ENCODE measurements at places on chromosomes 6 and 20.

DNA sequence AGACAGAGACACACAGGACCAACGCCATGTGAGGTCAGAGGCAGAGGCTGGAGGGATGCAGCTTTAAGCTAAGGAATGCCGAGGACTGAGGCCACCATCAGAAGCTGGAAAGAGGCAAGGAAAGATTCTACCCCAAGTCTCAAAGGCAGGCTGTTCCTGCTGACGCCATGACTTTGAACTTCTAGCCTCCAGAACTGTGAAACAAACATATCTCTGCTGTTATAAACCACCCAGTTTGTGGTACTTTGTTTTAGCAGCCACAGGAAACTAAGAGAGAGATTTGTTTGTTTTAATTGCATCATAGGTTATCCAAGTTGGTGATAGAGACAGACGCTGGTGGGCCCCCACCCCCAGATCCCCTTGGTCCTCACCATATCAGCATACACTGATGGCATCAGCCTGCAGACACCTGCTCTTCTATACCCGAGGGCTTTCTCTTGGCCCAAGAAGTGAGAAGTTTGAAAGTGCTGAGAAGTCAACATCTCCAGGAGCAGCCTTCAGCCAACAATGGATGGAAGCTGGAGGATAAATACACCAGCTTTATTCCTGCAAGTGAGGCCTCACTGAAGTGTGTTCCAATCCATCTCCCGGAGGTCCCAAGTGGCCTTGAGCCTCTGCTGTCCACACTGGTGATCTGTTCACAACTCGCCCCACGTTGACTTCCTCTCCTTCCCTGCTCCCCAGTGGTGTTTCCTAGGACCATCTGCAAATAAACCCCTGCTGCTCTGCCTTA lies 154.7 kb downstream of the BTBD3 start:
- DNase-seq = no peak

DNA sequence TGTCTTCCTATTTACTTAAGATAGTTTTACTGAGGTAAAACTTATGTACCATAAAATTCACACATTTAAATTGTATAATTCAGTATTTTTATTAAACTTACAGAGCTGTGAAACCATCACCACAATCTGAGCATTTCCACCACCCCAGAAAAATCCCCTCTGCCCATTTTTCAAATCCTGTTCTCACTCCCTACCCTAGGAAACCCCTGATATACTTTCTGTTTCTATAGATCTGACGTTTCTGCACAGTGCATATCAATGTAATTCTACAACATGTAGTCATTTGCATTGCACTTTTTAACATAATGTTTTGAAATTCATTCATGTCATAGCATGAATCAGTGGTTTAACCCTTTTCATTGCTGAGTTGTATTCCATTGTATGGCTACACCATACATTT lies 96.7 kb upstream of the OPRM1 start:
- no peak for DNase-seq

- no peak for DNase-seq
These were observed 14.4 kb upstream of the HLA-DQA1 start for GRCh38 chr6:32622545-32623401.

GRCh38 chr6:124520514-124520913 lies 441.7 kb upstream of the RNF217 start:
- no peak for DNase-seq

DNA sequence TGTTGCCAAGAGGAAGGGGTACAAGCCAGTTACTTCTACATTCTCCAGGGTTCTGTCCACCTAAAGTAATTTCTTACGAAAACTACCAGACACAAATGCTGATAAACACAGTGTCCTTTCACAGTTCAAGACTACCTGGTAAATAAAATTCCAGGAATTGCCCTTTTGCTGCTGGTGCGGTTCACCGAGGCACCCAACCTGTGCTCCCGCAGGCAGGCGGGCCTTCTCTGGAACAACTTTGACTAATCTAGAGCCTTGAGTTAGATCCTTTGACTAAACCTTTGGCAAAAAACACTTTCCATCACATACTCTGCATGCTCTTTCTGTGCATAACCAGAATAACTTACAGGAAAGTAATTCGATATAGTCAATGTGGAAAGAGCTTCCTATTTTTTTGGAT lies 107.0 kb downstream of the HUS1B start:
- no peak for DNase-seq

GRCh38 chr20:62238569-62239277 lies 402 bp downstream of the OSBPL2 start:
- DNase-seq = no peak

Measured in cortex of kidney (tissue), 1 donor.